ENCODE measurements at places on chromosomes 2 and 18.

GRCh38 chr2:122795763-122796162 lies 1040.3 kb downstream of the TSN start:
- DNase-seq = no peak
- no peaks in the 10 kb centered on the region for H3K27me3 ChIP-seq
- no peak overlapping the region for H3K4me3 ChIP-seq
- H3K36me3 ChIP-seq = no peaks in the 10 kb centered on the region

- no peak for DNase-seq
- no peaks in the 10 kb centered on the region for H3K36me3 ChIP-seq
- H3K4me3 ChIP-seq = no peak overlapping the region
- no peak overlapping the region for H3K27ac ChIP-seq
These were observed 27.6 kb upstream of the NEMP2 start for GRCh38 chr2:190562121-190562520.

GRCh38 chr2:58195662-58196061 lies 45.5 kb downstream of the FANCL start:
- no peaks in the 10 kb centered on the region for H3K36me3 ChIP-seq
- no peaks in the 10 kb centered on the region for H3K27me3 ChIP-seq
- no peak overlapping the region for H3K27ac ChIP-seq
- no peaks in the 10 kb centered on the region for H3K4me1 ChIP-seq
- H3K4me3 ChIP-seq = no peak overlapping the region
- DNase-seq = no peak

- no peak overlapping the region for H3K4me3 ChIP-seq
- H3K27me3 ChIP-seq = peaks cover 89% of the 10 kb centered on the region
- peak overlapping the region; percentile 30 for H3K27ac ChIP-seq
- DNase-seq = no peak
- no peaks in the 10 kb centered on the region for H3K36me3 ChIP-seq
These were observed 9.6 kb downstream of the HOXD8 start for GRCh38 chr2:176138923-176139660.

GRCh38 chr2:173903601-173904394 lies 61.4 kb downstream of the SP3 start:
- no peaks in the 10 kb centered on the region for H3K4me1 ChIP-seq
- H3K27ac ChIP-seq = no peak overlapping the region
- no peak overlapping the region for H3K4me3 ChIP-seq
- H3K27me3 ChIP-seq = no peaks in the 10 kb centered on the region
- no peak for DNase-seq

- H3K36me3 ChIP-seq = no peaks in the 10 kb centered on the region
- no peak overlapping the region for H3K27ac ChIP-seq
- no peak overlapping the region for H3K4me3 ChIP-seq
- H3K4me1 ChIP-seq = peaks cover 16% of the 10 kb centered on the region
These were observed 52.2 kb downstream of the VAPA start for GRCh38 chr18:9965711-9966624.

GRCh38 chr2:109188496-109188890 lies 59.5 kb downstream of the SH3RF3 start:
- no peaks in the 10 kb centered on the region for H3K36me3 ChIP-seq
- H3K27me3 ChIP-seq = no peaks in the 10 kb centered on the region
- peaks cover 2% of the 10 kb centered on the region for H3K4me1 ChIP-seq

DNA sequence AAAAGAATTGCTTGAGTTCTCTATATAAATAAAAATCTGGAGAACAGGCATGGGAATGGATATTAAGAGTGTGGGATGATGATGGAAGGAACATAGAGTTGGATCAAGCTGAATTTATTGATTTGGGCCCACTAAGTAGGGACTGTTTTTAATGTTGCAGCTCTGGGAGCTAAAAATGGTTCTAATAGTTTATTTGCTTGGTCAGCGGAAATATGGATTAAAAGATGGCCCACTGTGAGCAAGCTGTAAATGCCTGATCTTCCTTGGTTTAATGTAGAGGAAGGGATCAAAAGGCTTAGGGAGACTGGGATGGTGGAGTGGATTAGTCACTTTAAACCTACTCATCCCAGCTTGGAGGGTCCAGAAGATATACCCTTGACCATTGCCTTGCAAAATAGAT lies 429.4 kb upstream of the NXPH2 start:
- no peaks in the 10 kb centered on the region for H3K36me3 ChIP-seq
- no peaks in the 10 kb centered on the region for H3K4me1 ChIP-seq
- H3K4me3 ChIP-seq = no peak overlapping the region

- peaks cover 3% of the 10 kb centered on the region for H3K27me3 ChIP-seq
- no peak overlapping the region for H3K4me3 ChIP-seq
- DNase-seq = no peak
- no peak overlapping the region for H3K27ac ChIP-seq
These were observed 107.1 kb upstream of the PKDCC start for GRCh38 chr2:41940745-41941063.

DNA sequence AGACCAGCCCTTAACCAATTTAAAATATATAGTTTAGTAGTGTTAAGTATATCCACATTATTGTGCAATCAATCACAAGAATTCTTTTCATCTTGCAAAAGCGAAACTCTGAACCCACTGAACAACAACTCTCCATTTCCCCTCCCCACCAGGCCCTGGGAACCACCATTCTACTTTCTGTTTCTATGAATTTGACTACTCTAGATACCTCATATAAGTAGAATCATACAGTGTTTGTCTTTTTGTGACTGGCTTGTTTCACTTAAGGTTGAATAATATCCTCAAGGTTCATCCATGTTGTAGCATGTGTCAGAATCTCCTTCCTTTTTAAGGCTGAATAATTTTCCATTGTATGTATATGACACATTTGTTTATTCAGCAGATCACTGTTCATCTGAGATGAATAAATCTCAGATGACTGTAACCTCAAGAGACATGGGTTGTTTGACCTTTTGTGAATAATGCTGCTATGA lies 8.1 kb upstream of the SOS1 start:
- H3K36me3 ChIP-seq = no peaks in the 10 kb centered on the region
- no peak overlapping the region for H3K27ac ChIP-seq
- H3K27me3 ChIP-seq = no peaks in the 10 kb centered on the region
- H3K4me3 ChIP-seq = no peak overlapping the region
- H3K4me1 ChIP-seq = peaks cover 3% of the 10 kb centered on the region

- DNase-seq = no peak
- no peaks in the 10 kb centered on the region for H3K36me3 ChIP-seq
- no peaks in the 10 kb centered on the region for H3K4me1 ChIP-seq
- no peaks in the 10 kb centered on the region for H3K27me3 ChIP-seq
These were observed 140.5 kb downstream of the LRP2 start for GRCh38 chr2:169221745-169222369.

- H3K4me1 ChIP-seq = no peaks in the 10 kb centered on the region
- H3K27ac ChIP-seq = no peak overlapping the region
- H3K36me3 ChIP-seq = no peaks in the 10 kb centered on the region
- H3K4me3 ChIP-seq = no peak overlapping the region
- no peak for DNase-seq
- H3K27me3 ChIP-seq = peaks cover 48% of the 10 kb centered on the region
These were observed 10.5 kb downstream of the CROCC2 start for GRCh38 chr2:240916571-240917008.

- H3K36me3 ChIP-seq = no peaks in the 10 kb centered on the region
- no peaks in the 10 kb centered on the region for H3K4me1 ChIP-seq
- no peak overlapping the region for H3K4me3 ChIP-seq
- peaks cover 11% of the 10 kb centered on the region for H3K27me3 ChIP-seq
These were observed 10.9 kb downstream of the TMEM200C start for GRCh38 chr18:5884375-5884774.

GRCh38 chr2:165573534-165574461 lies 104.3 kb downstream of the CSRNP3 start:
- H3K27me3 ChIP-seq = no peaks in the 10 kb centered on the region
- DNase-seq = no peak
- H3K27ac ChIP-seq = no peak overlapping the region
- H3K4me3 ChIP-seq = peak overlapping the region; percentile 16
- H3K36me3 ChIP-seq = no peaks in the 10 kb centered on the region

DNA sequence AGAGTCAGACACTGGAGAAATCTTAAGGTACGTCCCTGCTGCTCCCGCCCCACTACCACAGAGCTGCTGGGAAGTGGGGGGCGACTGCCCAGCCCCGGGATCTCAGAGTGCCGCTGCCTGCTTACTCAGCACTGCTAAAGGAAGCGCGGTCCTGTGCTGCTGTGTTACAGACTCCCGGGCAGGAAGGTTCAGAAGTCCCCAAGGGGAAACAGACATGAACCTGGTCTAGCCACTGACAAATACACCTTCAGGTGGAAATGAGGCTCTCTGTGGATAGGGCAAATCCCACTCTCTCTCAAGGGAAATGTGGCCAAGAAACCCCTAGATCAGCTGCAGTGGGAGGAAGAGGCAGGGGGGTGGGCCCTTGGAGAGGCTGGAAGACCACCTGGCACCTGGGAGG lies 13.7 kb downstream of the MTERF4 start:
- no peak overlapping the region for H3K27ac ChIP-seq
- H3K27me3 ChIP-seq = no peaks in the 10 kb centered on the region
- H3K4me3 ChIP-seq = no peak overlapping the region
- no peak for DNase-seq
- H3K4me1 ChIP-seq = no peaks in the 10 kb centered on the region

GRCh38 chr2:94759211-94759610 lies 112.0 kb upstream of the TEKT4 start:
- H3K27me3 ChIP-seq = no peaks in the 10 kb centered on the region
- no peaks in the 10 kb centered on the region for H3K4me1 ChIP-seq
- DNase-seq = no peak
- H3K36me3 ChIP-seq = no peaks in the 10 kb centered on the region

- no peaks in the 10 kb centered on the region for H3K27me3 ChIP-seq
- H3K4me3 ChIP-seq = no peak overlapping the region
- H3K4me1 ChIP-seq = no peaks in the 10 kb centered on the region
- no peaks in the 10 kb centered on the region for H3K36me3 ChIP-seq
- no peak for DNase-seq
These were observed 14.7 kb upstream of the FAM237A start for GRCh38 chr2:206627632-206628031.

DNA sequence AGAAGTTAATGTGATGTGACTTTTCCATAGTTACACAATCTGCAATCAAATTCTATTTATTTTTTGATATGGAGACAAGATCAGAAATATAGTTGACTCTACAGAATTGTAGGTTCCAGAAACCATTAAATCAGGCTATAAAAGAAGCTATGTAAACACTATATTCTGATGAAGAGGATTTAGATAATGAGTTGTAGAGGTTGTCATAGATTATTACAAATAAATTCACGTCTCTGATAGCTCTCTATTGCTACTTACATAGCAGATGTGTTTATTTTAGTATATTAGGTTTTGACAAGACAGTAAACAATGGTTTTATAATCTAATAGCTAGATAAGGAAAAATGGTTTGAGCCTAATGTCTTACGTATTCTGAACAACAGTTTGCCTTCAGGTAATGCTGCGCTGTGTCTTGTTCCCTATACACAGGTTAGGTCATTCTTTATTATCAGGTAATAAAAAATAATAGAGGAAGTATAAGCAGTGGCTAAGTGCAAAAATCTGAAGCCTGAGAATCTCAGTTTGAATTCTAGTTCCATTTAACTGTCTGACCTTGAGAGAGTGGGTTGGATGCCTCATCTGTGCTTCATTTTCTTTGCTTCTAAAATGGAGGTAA lies 93.4 kb downstream of the PPP1R1C start:
- H3K4me3 ChIP-seq = no peak overlapping the region
- H3K36me3 ChIP-seq = no peaks in the 10 kb centered on the region
- DNase-seq = no peak
- no peak overlapping the region for H3K27ac ChIP-seq
- H3K4me1 ChIP-seq = no peaks in the 10 kb centered on the region
- H3K27me3 ChIP-seq = no peaks in the 10 kb centered on the region

DNA sequence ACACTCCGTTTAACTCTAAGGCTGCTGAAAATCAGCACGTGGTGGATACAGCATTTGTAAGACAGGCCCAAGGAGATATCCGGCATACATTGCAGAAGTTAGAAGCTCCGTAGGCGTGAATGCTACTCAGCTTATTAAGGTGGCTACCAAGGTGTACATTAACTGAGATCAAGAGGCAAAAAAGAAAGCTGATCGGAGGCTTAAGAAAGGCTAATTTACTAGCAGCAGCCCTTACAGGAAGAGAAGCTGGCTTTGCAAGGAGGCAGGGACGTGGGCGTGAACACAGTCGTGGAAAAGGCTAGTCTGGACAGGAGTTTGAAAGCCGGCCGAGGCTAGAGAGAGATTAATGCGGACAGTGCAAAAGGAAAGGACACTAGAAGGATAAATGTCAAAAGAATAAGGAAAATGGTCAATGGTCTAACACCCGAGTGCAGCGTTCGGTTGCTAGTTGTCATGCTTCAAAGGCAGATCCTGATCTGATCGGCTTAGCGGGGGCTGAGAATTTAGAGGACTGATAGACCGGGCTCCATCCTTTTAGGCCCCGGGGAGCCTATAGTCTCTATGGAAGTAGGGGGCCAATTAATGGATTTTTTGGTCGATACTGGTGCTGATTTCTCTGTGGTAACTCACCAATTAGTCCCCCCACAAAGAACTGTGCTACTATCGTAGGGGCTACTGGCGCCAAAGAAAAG lies 45.6 kb upstream of the SELENOI start:
- H3K27me3 ChIP-seq = peaks cover 2% of the 10 kb centered on the region
- H3K4me3 ChIP-seq = peak overlapping the region; percentile 70
- no peaks in the 10 kb centered on the region for H3K4me1 ChIP-seq
- H3K27ac ChIP-seq = peak overlapping the region; percentile 74

- no peaks in the 10 kb centered on the region for H3K4me1 ChIP-seq
- H3K36me3 ChIP-seq = no peaks in the 10 kb centered on the region
- no peak for DNase-seq
- no peaks in the 10 kb centered on the region for H3K27me3 ChIP-seq
These were observed 6.7 kb upstream of the UGT1A5 start for GRCh38 chr2:233705911-233706506.

DNA sequence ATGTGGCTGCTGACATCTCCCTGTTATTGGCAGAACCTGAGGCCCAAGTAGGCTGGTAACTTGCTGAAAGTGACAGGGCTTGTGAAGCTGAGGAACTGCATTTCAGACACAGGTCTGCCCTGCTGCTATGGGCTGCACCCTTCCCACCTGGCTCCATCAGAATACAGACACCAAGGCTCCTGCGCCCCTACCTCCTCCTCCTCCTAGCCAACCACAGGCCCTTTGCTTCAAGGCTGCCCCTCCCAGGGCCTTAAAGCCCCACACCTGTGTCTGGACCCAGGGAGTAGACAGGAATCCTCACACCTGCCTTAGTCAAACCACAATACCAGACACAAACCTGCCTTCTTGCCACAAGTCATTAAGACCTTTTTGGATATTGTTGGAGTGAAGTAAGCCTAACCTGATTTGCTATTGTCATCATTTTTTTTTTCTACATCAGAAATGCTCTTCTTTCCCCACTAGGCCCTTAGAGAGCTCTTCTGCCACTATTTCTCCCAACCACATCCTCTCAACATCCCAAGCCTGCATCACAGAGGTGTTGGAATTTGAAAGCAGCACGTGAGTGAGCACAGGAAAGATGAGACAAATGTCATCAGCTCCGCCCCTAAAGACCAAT lies 489.7 kb downstream of the EIPR1 start:
- no peak for DNase-seq
- H3K27ac ChIP-seq = no peak overlapping the region
- H3K4me1 ChIP-seq = no peaks in the 10 kb centered on the region

All from thymus (tissue), 14 donors.